Thoracic aorta (tissue), 2 donors: ENCODE measurements at places on chromosomes 2 and 18. TPM values are rescaled to one million over a fixed set of nuclear protein-coding genes. Genes with fewer than 3 reads are reported as not detected.

GRCh38 chr2:199607914-199608313 is 150.2 kb upstream of the SATB2 start:
- no peak for DNase-seq
- H3K27me3 ChIP-seq = no peaks in the 10 kb centered on the region
- H3K27ac ChIP-seq = no peak overlapping the region
- peaks cover 5% of the 10 kb centered on the region for H3K4me1 ChIP-seq
- no peaks in the 10 kb centered on the region for H3K36me3 ChIP-seq
- no peak overlapping the region for H3K4me3 ChIP-seq

DNA sequence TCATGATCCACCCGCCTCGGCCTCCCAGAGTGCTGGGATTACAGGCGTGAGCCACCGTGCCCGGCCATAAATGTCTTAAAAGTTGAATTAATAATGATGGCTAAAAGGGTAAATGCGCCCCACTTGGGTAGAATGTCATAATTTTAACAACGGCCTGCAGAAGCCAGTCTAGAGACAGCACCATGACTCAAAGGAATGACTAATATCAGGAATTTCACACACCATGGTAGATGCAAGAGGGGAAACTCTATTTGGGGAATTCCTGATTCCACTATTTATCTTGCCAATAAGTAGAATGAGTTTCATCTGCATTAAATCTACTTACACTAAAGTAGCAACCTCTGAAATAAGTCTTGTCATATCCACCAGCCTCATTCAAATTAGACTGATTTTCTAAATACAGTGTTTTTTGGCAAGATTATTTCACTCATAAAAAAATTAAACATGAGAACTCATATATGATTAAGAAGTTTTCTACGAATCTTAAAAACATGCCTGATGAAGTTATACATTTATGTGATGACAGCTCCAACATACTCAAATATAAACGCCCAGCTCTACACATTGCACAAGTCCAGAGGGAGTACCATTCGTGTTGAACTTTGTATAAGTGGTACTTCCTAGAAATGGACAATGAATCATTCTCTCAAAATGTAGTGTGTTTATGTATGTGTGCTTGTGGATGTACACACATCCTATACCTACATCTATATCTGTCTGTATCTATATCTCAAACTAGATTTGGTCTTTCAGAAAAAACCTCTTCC is 309.7 kb downstream of the IRS1 start:
- H3K27ac ChIP-seq = no peak overlapping the region
- no peak for DNase-seq
- H3K4me1 ChIP-seq = no peaks in the 10 kb centered on the region
- no peaks in the 10 kb centered on the region for H3K36me3 ChIP-seq

DNA sequence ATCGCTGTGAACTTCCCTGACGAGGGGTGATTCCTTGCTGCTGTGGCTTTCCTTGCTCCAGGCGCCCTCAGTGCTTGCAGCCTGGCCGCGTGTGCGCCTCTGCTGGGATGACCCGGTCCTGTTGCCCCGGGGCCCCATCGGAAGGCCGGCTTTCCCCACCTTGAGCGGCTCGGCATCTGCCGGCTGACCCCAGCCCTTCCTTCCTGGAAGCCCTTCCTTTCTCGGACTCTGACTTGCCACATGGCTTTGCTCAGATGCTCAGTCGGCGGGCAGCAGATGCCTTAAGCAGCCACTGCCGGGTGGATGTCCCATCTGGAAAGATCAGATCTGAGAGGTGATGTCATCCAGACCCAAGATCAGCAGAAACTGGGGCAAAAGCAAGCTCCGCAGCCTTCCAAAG is 100.5 kb upstream of the ODC1 start:
- DNase-seq = no peak
- no peaks in the 10 kb centered on the region for H3K36me3 ChIP-seq
- H3K27ac ChIP-seq = no peak overlapping the region
- peaks cover 5% of the 10 kb centered on the region for H3K27me3 ChIP-seq
- no peaks in the 10 kb centered on the region for H3K4me1 ChIP-seq
- no peak overlapping the region for H3K4me3 ChIP-seq

DNA sequence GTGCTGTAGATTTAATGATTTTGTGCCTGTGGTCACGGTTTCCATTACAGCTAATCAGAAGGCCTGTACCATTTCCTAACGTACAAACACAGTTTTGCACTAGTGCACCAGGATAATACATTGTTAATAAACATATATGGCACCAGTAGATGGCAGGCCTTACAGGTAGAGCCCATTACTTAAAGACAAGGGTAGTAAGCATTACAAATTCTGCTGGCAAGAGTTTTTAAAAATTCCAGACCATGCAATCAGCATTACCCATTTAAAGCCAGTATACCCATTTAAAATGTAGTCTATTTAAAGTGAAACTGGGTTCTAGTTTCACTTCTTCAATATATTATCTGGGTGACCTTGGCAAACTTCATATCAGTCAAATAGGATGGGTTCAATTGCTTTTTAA is 224.2 kb downstream of the NUP35 start:
- no peak overlapping the region for H3K4me3 ChIP-seq
- no peaks in the 10 kb centered on the region for H3K4me1 ChIP-seq
- H3K27ac ChIP-seq = no peak overlapping the region
- no peak for DNase-seq
- no peaks in the 10 kb centered on the region for H3K27me3 ChIP-seq

DNA sequence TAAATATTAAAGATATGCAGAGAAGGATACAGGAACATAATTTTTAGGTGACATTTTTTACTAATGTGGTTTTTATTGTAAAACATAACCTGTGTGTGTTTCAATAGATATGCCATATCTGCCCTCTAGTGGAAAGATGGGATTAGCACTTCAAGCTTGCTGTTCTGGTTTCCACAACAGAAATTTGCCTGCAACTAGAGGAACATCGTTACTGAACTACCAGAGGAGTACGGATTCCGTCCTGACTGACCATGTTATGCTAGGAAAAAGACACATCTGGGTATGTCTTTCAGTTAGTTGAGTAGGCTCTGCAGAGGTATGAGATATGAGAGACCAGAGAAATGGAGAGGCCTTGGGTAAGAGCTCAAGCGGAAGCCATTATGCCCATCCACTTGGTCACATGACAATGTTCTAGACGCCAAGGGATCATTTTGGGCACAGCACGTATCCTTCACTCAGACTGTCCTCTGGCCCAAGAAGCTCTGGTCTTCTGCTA is 104.9 kb downstream of the MBD2 start:
- no peaks in the 10 kb centered on the region for H3K4me1 ChIP-seq
- peak overlapping the region; percentile 29 for H3K4me3 ChIP-seq
- no peak overlapping the region for H3K27ac ChIP-seq
- no peaks in the 10 kb centered on the region for H3K27me3 ChIP-seq
- H3K36me3 ChIP-seq = no peaks in the 10 kb centered on the region

GRCh38 chr18:45849529-45849928 is 24.1 kb downstream of the SIGLEC15 start:
- peaks cover 7% of the 10 kb centered on the region for H3K36me3 ChIP-seq
- H3K4me1 ChIP-seq = no peaks in the 10 kb centered on the region
- no peak overlapping the region for H3K27ac ChIP-seq
- H3K27me3 ChIP-seq = no peaks in the 10 kb centered on the region

- H3K4me1 ChIP-seq = no peaks in the 10 kb centered on the region
- H3K27ac ChIP-seq = no peak overlapping the region
- DNase-seq = no peak
These were observed 15.3 kb upstream of the SEC11C start for GRCh38 chr18:59124370-59124704.

- no peaks in the 10 kb centered on the region for H3K27me3 ChIP-seq
- peaks cover 38% of the 10 kb centered on the region for H3K4me1 ChIP-seq
- no peak overlapping the region for H3K27ac ChIP-seq
- H3K4me3 ChIP-seq = no peak overlapping the region
- DNase-seq = no peak
- H3K36me3 ChIP-seq = no peaks in the 10 kb centered on the region
These were observed 59.8 kb downstream of the SPRED2 start for GRCh38 chr2:65372619-65373018.

DNA sequence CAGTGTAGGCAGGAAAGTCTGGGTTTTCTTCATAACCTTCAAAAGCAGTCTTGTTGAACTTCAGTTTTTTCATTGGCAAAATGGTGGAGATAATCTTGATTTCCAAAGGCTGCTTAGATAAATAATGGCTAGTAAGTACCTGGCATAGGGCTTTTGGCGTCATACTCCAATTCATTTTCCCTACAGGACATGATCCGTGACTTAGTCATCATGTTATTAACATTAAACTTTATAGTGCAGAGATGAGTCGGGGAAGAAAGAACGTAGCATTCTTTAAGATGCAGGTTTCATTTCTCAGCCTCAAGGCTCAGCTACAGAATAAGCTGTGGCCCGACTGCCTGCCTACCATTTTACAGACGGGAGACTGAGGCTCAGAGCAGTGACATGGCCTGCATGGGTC is 64.0 kb downstream of the RALBP1 start:
- peaks cover 6% of the 10 kb centered on the region for H3K36me3 ChIP-seq
- no peak overlapping the region for H3K27ac ChIP-seq
- H3K4me3 ChIP-seq = no peak overlapping the region
- H3K4me1 ChIP-seq = peaks cover 3% of the 10 kb centered on the region
- no peak for DNase-seq

DNA sequence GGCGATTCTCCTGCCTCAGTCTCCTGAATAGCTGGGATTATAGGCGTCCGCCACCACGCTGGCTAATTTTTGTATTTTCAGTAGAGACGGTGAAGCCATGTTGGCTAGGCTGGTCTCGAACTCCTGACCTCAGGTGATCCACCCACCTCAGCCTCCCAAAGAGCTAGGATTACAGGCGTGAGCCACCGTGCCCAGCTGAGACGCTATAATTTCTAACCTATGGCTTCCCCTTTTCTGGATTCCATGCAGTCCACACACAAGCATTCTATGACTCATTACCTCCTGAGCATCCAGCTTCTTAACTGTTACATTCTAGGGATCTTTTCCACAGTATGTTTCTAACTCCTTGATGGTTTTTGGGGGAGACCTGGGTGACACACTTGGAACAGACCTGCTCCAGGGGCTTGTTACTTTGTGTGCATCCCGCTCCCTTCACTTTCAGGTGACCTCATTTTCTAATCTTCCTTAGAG is 11.8 kb upstream of the KCMF1 start:
- no peak overlapping the region for H3K27ac ChIP-seq
- DNase-seq = no peak
- H3K4me3 ChIP-seq = no peak overlapping the region
- peaks cover 5% of the 10 kb centered on the region for H3K36me3 ChIP-seq

DNA sequence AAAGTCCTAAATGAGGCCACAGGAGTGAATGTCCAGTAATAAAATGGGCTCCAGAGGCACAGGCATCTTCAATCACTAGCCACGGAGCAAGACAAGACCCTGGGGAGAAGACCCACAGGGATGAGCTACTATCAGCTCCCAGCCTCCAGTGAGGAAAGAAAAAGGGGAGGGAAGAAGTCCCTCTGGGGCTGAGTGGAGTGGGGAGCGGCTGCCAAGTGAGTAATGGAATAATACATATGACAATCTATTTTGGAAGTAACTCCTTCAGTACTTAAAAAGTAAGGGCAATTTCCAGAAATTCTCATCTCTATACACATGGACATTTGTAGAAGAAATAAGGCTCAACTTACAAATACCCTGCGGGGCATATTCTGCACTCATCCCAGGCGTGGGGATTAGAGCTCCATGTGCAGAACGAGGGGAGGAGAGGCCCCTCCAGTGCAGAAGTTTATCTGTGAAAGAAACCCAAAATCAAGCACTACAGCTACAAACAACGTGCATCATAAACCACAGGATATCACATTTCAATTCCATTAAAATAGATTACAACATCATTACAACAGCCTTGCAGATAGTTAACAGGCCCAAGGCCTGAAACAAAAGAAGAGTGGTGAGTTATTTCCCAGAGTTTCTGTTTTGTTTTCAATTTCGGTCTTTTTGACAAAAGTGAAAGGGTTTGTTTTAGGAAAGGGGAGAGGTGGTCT is 84.9 kb downstream of the BCL11A start:
- no peaks in the 10 kb centered on the region for H3K4me1 ChIP-seq
- H3K4me3 ChIP-seq = no peak overlapping the region
- H3K36me3 ChIP-seq = no peaks in the 10 kb centered on the region
- no peaks in the 10 kb centered on the region for H3K27me3 ChIP-seq

DNA sequence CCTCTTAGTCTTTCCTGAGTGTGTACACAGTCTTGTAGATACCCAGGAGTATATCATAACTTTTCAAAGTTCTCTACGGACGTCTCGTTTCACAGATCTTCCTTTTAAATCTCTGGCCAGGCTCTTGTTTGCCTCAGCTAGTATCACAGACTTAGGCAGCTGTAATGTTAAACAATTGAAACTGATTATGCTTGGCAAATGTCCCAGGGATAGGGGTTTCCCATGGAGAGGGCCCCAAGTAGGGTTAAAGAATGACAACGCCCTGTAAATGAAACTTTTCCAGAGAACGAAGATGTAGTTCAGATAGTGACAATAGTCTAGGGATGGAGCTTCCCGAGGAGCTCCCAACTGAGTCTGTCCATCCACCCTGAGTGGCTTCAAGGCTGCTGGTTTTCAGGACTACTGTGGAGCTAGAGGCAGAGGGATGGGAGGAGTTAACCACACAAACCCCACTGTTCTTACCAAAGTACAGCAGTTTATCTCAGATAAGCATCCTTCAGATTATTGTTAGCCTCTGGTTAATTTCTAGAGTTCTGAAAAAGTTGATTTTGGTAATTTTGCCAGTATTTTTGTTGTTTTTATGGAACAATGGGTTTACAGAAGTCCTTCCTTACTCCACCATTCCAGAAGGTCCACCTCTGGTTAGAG is 9.1 kb downstream of the NEURL3 start:
- DNase-seq = no peak
- H3K4me3 ChIP-seq = no peak overlapping the region
- no peak overlapping the region for H3K27ac ChIP-seq
- H3K4me1 ChIP-seq = no peaks in the 10 kb centered on the region

- H3K4me1 ChIP-seq = no peaks in the 10 kb centered on the region
- no peaks in the 10 kb centered on the region for H3K27me3 ChIP-seq
- peaks cover 2% of the 10 kb centered on the region for H3K36me3 ChIP-seq
- no peak overlapping the region for H3K27ac ChIP-seq
- no peak for DNase-seq
- H3K4me3 ChIP-seq = no peak overlapping the region
These were observed 55.1 kb downstream of the RBBP8 start for GRCh38 chr18:22988208-22988607.

GRCh38 chr18:56468396-56468795 is 170.0 kb downstream of the TXNL1 start:
- no peak overlapping the region for H3K4me3 ChIP-seq

- H3K27ac ChIP-seq = no peak overlapping the region
- no peaks in the 10 kb centered on the region for H3K4me1 ChIP-seq
- no peak overlapping the region for H3K4me3 ChIP-seq
- no peaks in the 10 kb centered on the region for H3K27me3 ChIP-seq
These were observed 339.2 kb upstream of the HNRNPA3 start for GRCh38 chr2:176873403-176873802.

- H3K36me3 ChIP-seq = no peaks in the 10 kb centered on the region
- H3K27me3 ChIP-seq = no peaks in the 10 kb centered on the region
- H3K4me1 ChIP-seq = no peaks in the 10 kb centered on the region
- no peak overlapping the region for H3K27ac ChIP-seq
These were observed 56.2 kb upstream of the DSC1 start for GRCh38 chr18:31218671-31219383.

The SP110 gene
- total RNA-seq = 28.0 TPM

The MROH2A gene
- total RNA-seq = not detected

The GPR39 gene
- 1.9 TPM for total RNA-seq

The DSG4 gene
- not detected for total RNA-seq

The RTP5 gene
- not detected for total RNA-seq

The RUFY4 gene
- total RNA-seq = not detected

The OR6B2 gene
- not detected for total RNA-seq

The TGFA gene
- 1.9 TPM for total RNA-seq

The GCG gene
- total RNA-seq = not detected

The SULT1C4 gene
- total RNA-seq = 2.8 TPM
